GM12892 (cell line): ENCODE measurements at places on chromosomes 7 and 10.

- DNase-seq = no peak
Observed at GRCh38 chr7:28500138-28500537, 87.8 kb downstream of the CREB5 start.

DNA sequence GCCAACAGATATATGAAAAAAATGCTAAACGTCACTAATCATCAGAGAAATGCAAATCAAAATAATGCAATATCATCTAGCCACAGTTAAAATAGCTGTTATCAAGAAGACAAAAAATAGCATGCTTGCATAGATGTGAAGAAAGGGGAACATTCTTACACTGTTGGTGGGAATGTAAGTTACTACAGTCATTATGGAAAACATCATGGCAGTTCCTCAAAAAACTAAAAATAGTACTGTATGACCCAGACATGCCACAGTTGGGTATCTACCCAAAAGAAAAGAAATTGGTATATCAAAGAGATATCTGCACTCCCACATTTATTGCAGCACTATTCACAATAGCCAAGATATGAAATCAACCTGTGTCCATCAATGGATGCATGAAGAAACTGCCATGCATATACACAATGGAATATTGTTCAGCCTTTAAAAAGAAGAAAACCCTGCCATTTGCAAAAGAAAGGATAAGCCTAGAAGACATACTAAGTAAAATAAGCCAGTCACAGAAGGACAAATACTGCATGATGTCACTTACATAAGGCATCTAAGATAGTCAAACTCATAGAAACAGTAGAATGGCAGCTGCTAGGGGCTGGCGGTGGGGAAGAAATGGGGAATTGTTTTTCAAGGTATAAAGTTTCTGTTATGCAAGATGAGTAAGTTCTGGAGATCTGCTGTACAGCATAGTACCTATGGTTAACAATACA, 107.0 kb downstream of the PTPN20 start:
- DNase-seq = no peak

DNA sequence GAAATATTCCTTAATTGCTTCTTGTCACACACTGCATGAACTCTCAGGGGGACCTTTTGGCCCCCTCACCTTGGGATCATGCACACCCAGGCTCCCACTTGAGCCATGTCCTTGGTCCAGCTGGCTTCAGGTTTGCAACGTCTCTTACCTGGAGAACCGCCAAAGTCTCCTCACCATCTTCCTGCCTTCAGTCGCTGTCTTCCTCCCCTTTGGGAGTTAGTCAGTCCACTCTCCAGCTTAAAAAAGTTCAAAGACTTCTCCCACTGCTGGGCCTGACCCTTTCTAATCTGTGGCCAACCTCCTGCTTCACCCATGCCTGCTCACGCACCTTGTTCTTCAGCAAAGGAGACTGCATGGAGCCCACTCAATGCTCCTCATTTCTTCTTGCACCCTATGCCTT, 82.6 kb upstream of the LRRC4 start:
- no peak for DNase-seq

DNA sequence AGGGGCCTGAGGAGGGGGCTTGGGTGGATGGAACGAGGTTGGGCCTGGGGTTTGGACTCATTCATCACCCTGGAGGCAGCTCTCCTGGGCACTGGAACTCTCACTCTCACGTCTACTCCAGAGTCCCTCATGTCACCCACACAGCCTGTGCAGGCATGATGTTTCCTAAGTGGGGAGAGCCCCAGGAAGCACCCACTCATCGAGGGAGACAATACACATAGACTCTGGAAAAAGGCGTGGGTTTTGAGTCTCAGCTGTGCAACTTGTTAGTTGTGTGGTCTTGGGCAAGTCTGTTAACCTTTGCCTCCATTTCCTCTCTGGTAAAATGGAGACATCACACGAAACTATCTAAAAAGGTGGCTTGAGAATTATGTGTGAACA, 25.9 kb upstream of the RBM20 start:
- DNase-seq = no peak

DNA sequence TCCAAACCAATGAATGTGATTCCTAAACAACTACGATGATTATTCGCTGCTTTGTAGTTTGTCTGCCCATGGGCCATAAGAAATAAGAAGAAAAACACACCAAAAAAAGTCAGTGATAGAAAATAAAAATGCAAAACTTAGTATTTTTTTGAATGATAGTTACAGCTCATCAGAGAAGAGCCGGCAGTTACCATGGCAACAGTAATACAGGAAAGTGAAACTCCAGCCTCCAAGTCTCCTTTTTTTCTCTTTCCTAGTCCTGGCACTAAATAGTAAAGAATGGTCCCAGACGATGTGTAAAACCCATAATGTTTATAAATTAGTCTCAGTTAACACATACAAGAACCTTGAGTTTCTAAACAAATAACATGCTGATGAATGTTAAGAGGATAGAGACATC, 21.6 kb upstream of the LHFPL3 start:
- no peak for DNase-seq

DNA sequence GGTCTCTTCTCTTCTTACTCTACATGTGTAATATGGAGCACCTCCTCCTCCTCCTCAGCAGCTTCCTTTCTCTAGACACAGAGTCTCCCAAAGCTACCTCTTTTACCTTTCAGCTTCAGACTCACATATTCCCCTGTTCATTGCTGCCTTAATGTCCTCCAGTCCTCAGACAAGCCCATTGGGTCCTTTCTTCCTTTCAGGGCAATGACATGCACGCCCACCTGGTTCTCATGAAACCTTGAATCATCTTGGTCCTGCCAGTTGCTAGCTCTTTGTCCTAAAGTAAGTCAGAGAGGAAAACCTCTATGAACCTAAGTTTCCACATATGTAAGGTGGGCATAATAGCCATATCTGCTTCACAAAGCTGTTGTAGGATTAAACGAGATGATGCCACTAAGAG, 227.0 kb downstream of the RPS24 start:
- DNase-seq = no peak

GRCh38 chr7:121180436-121181063, 148.2 kb upstream of the WNT16 start:
- no peak for DNase-seq

- DNase-seq = no peak
Observed at GRCh38 chr7:50357426-50357825, 52.9 kb downstream of the IKZF1 start.

DNA sequence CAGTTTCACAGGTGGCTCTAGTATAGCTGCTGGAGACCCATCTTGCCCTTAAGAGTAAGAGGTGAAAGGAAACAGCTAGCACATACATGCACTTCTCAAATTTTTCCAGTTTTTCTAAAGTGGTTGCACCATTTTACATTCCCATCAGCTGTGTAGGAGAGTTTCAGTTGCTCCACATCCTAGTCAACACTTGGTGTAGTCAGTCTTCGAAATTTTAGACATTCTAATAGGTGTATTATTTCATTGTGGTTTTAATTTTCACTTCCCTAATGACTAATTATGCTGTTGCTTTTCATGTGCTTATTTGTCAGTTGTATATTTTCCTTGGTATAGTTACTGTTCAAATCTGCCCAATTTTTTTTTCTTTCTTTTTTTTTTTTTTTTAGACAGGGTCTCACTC, 9.5 kb upstream of the HACD1 start:
- DNase-seq = no peak

GRCh38 chr7:129480674-129481363, 21.5 kb upstream of the SMKR1 start:
- no peak for DNase-seq

DNA sequence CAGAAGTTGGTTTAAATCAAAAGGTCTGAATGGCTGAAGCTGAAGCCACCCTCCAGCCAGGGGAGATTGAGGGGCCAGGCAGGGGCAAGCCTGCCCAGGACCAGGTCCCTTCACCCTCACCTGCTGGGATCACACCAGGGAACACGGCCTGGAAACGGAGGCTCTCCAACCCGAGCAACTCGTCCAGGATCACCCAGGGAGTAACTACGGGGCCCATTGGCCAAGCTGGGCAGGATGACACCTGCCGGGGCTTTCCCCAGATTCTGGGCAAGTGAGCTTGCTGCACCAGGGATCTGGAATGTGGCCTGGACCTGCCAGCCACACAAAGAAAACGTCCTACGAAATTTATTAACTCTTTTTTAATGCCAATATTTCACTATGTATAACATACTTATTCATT, 30.4 kb upstream of the PPP2R2D start:
- DNase-seq = no peak
